T-helper 2 cell treated with Interferon-gamma antibody and Interleukin-4, amounts not matched to agents 5 μg/mL and 100 μg/mL, for 36 hours (primary cell): ENCODE measurements at places on chromosomes 3 and 15.

GRCh38 chr3:39376959-39377634 lies 6.1 kb upstream of the SLC25A38 start:
- no peak for DNase-seq

GRCh38 chr3:60906283-60906682 lies 345.0 kb downstream of the FHIT start:
- DNase-seq = no peak

DNA sequence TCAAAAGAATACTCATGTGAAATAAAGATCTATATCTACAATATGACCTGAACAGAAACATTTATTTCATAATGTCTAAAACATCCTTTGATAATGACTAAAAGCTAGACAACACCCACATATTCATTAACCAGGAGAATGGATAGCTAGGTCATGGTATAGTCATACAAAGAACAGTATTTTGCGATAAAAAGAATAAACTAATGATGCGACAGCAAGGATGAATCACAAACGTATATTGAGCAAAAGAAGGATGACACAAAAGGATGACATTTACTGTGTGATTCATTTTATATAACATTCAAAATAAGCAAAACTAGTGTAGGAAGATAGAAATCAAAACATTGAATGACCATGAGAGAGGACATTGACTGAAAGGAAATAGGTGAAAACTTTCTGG lies 1233.1 kb downstream of the OTOL1 start:
- no peak for DNase-seq

DNA sequence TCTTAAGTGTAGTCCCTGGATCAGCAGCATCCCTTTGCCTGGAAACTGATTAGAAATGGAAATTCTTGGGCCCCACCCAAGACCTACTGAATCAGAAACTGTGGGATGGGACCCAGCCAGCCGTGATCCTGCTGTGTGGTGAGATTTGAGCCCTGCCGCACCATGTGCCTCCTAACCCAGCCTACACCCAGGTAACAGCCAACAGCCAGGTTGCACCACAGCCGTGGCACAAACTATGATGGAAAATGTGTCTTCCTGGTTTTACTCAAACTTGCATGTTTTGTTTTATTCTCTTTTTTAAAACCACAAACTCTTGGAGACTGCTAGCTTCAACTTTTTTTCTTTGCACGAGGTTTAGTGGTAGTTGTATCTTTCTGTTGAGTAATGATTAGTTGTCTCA lies 2.6 kb downstream of the LIMD1 start:
- DNase-seq = no peak

GRCh38 chr3:33115024-33115768 lies 1.4 kb downstream of the CRTAP start:
- DNase-seq = no peak

DNA sequence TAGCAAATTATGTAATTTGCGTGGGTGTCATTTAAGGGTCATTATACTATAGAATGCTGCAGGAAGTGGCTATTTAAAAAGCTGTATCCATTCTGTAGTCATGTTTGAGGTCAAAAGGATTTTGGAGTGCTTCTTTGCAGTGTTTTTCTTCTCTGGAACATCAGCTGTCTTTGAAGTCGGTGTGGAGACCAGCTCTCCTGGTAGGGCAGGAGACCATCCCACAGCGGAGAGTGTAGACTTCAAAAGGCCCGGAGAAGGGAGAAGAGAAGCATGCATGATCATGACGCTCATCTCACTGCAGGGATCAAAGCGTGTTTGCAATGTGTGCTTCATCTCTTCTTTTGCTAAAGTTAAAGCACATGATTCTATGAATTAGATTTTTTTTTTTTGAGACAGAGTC lies 19.9 kb downstream of the PXK start:
- DNase-seq = no peak

GRCh38 chr3:56629451-56629850 lies 53.6 kb downstream of the TASOR start:
- DNase-seq = no peak

GRCh38 chr3:126447456-126448106 lies 28.1 kb downstream of the ZXDC start:
- no peak for DNase-seq

GRCh38 chr3:98798820-98799219 lies 35.7 kb downstream of the ST3GAL6 start:
- no peak for DNase-seq

DNA sequence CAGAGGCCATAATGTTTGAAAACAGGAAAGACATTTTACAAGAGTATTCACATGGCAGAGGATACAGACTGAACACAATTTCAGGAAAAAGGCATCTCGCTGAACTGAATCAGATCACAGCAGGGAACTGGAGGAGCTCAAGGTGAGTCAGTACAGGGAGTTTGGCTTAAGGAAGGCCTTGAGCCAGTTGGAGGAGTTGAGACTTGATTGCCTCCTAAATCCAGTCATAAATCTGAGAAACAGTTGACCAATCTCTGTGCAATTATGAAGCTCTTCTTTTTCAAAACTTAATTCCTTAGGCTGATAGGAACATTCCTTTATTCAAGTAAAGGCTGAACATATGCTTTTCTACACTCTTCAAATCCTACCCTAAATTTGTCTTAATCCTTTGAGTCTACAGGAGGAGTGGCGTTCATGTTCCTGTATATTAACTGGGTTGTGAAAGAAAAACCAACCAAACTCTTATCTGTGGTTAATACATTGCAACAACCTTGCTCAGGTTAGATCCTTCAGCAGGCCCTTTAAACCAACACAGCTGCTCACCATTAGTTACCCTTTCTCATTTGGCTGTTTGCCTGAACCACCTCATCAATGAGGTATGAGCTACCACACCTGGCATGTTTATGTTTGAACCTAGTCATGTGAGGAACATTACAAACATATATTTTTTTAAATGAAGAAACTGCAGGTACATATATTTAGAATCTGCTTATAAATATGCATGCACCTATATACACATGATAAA lies 404.1 kb upstream of the ATP11B start:
- DNase-seq = no peak

GRCh38 chr3:124329723-124330122 lies 337.8 kb upstream of the ROPN1 start:
- DNase-seq = no peak

DNA sequence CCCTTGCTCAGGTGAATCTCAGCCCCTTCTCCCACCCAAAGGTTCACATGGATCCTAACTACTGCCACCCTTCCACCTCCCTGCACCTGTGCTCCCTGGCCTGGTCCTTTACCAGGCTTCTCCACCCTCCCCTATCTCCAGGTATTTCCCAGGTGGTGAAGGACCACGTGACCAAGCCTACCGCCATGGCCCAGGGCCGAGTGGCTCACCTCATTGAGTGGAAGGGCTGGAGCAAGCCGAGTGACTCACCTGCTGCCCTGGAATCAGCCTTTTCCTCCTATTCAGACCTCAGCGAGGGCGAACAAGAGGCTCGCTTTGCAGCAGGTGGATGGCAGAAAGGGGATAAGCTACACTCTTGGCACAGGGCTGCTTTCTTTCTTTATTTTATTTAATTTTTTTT lies 4.5 kb downstream of the FAM131A start:
- DNase-seq = no peak

- DNase-seq = no peak
Measured at GRCh38 chr3:177946497-177946896, 589.7 kb upstream of the KCNMB2 start.

DNA sequence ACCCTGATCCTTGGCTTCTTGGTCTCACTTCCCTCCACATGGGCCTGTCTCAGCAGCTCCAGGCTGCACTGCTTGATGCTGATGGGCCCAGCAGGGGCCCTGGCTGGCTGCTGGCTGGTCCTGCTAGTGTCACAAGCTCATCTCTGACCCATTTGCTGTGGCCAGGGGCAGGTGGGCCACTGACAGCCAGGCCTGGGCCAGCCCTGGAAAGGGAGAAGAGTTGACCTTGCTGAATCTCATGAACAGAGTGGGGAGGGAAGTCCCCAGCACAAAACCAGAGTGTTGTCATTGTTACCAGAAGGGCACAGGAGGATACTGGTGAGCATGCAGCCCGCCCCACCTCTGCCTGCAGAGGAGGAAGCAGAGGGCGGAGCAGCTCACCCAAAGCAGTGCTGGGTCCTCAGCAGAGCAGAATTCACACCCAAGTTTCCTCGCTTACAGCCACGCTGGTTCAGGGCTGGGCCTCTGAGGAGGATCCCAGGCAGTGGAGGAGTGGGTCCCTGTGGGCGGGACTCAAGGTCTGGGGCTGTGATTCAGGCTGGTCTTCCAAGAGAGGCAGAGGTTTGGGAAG lies 7.6 kb upstream of the KLF15 start:
- no peak for DNase-seq

GRCh38 chr15:66110864-66111263 lies 142.7 kb downstream of the MEGF11 start:
- no peak for DNase-seq

- DNase-seq = no peak
Measured at GRCh38 chr3:19216669-19217337, 68.5 kb downstream of the KCNH8 start.

- DNase-seq = no peak
Measured at GRCh38 chr3:37161351-37161750, 13.0 kb downstream of the LRRFIP2 start.

DNA sequence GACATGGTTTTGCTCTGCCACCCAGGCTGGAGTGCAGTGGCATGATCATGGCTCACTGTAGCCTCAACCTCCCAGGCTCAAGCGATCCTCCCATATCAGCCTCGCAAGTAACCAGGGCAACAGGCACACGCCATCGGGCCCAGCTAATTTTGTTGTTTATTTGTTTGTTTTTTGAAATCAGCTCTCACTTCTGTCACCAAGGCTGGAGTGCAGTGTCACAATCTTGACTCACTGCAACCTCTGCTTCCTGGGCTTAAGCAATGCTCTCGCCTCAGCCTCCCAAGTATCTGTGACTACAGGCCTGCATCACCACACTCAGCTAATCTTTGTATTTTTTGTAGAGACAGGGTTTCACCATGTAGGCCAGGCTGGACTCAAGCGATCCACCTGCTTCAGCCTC lies 26.3 kb upstream of the PLCH1 start:
- DNase-seq = no peak

DNA sequence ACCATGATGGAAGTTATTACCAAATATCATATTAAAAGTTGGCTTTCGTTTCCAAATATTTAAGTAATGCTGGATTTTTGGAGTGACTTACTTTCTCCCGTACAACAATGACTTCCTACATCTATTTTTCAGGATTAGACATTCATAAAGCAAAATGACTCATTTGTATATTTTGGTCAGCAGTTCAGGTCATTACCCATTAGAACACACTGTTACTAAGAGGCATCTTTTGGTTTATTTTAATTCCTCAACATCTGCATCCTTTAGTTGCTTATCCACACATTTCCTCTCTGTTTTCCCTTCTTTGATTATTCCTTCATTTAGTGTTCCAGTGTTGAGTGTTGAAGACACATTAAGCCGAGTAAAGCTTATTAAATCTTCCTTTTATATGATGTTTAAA lies 348.2 kb downstream of the NAALADL2 start:
- no peak for DNase-seq

GRCh38 chr15:70486451-70487386 lies 276.6 kb downstream of the UACA start:
- DNase-seq = peak; percentile 91

- no peak for DNase-seq
Measured at GRCh38 chr15:71448688-71449114, 333.4 kb downstream of the THSD4 start.

DNA sequence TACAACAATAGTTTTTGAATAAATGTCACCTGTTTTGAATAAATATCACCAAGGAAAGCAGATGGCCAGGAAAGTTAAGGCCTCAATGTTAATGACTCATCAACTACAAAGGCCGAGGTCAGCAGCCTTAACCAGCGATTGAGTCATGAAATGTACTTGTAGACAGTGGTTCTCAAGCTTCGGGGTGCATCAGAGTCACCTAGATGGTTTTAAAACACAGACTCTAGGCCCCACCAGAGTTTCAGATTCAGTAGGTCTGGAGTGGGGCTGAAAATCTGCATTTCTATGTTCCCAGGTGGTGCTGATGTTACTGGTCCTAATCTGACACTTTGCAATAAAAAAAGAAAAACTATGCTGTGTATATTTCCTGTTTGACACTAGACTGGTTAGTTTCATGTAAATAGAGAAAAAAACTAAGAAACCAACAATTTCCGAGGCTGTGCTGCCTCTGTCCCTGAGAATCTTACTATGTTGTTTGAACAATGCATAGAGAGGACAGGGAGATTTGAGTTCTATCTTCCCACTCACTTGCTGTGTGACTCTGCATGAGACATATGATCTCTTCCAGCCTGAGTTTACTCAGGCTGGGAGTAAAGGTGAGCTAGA lies 9.8 kb downstream of the RAB27A start:
- peak; percentile 78 for DNase-seq

GRCh38 chr3:171833789-171834460 lies 9.2 kb upstream of the TMEM212 start:
- DNase-seq = no peak
